Stimulated activated CD8-positive, alpha-beta memory T cell treated with anti-CD3 and anti-CD28 coated beads, Interleukin-4, amount 100 ng/mL, for 1 hour (primary cell): ENCODE measurements at places on chromosomes 6 and 20.

DNA sequence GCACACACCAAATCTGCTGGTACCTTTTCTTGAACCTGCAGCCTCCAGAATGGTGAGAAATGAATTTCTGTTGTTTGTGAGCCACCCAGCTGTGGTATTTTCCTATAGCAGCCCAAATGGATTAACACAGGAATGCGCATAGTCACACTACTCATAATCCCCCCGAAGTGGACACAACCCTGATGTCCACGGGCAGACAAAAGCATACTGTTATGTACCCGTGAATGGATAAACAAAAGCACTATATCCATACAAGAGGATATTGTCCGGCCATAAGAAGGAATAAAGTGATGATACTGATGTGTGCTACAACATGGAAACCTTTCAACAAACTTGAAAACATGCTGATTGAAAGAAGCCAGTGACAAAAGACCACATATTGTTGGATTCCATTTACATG lies 25.1 kb upstream of the RPP40 start:
- DNase-seq = no peak

- DNase-seq = no peak
Measured at GRCh38 chr20:25025091-25025861, 32.7 kb downstream of the ACSS1 start.

DNA sequence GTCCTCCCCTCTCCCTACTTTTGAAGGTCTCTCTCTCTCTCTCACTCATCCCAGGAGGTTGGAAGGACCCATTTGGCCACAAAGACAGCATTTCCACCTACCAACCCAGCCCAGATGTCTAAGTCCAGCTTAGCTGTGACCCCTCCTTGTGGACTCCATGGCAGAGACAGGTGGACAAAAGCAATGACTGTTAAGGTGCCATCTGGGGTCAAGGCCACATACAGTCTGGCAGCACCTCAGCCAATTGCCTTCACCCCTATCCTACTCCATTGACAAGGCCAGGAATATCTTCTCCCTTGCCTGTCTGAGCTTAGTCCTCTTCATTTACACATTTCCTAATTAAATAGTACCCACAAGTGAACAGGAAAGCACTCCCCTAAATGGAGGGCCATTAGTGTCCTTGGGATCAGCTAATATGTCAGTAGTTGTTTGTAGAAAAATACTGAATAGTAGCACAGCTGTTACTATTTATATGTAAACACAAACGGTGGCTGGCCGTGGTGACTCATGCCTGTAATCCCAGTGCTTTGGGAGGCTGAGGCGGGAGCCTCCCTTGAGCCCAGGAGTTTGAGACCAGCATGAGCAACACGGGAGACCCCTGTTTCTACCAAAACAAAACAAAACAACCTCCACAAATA lies 28.8 kb downstream of the GCM1 start:
- no peak for DNase-seq

DNA sequence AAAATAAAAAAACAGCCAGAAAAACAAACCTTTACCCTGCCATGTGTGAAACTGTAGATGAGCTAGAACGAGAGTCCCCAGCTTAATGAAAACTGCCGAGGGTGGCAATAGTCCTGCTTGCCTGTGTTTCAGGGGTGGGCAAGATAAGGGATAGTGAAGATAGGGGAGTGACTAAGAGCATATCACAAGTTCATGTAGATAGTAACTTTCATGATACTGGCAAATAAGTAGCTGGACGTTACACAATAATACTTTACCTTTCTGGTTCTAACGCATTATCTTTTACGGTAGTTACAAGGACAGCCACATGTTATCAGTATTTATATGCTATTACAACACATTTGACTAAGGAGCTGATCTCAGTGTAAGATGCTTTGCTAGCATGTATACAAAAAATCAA lies 9.3 kb upstream of the FBXO9 start:
- DNase-seq = no peak

DNA sequence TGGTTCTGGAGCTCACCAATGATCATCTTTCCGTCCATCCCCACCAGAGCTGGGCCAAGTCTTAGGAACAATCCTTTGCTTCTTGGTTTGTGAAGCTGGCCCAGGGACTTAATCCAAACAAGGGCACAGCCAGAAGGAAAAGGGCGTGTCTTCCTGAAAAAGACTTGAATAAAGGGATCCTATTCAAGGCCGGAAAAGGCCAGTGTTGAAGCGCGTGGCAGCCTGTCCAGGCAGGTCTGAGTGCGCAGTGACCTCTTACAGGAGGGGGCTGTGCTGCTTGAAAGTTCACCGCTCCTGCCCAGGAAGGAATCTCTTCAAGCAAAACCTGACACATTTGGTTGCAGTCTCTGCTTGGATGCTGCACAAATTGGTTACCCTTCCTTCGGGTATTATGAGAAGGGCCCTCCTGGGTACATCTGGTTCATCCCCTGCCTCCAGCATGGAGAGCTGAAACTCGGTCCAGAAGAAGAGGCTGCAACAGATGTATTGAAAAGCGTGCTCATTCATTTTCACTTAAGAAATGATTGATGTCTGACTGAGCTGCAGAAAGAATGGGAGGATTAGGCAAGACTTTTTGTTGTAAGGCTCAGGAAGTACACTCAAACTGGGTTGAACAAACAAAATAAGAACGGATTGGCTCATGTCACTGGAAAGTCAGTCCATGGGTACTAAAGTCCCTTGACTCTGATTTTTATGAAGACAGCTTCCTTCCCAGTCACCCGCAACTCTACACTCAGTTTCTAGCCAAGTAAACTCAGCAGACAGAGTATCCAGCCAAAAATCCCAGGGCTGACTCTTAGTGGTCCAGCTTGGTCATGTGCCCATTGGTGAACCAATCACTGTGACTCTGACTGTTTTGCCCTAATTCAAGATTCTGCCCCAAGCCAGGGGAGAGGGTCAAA lies 136.3 kb downstream of the TFAP2C start:
- DNase-seq = no peak

DNA sequence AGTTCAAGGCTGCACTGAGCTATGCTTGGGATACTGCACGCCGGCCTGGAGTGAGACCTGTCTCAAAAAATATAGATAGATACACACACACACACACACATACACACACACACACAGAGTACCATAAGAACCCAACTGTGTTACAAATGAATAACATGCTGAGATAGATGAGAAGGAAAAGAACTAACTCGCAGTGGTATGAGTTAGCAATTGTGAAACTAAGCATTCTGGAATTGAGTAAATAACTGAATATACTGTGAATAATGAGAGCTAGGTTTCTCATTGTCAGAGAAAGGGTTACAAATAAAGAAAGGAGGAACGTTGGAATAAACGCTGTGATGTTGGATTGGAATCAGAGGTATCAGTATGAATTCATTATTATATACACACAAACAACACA lies 14.6 kb upstream of the FAXC start:
- no peak for DNase-seq

GRCh38 chr6:56510984-56511531 lies 131.6 kb downstream of the DST start:
- no peak for DNase-seq

GRCh38 chr6:167472148-167472547 lies 147.3 kb downstream of the TTLL2 start:
- DNase-seq = no peak

DNA sequence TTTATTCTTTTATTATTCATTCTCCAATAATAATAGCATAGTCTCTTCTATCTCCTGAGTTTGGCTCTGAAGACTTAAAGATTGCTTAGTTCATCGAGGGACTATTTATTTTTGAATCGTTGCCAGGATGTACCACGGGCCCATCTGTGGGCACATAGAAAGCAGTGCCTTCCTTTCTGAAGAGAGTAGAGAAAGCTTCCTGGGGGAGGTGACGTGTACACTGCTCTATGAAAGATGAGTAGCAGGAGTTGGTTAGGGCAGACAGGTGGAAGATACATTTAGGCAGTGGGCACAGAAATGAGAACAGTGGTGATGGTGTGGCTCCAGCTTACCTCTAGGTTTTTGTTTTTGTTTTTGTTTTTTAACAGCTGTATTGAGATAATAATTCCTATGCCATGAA lies 98.4 kb downstream of the CDKAL1 start:
- no peak for DNase-seq

- DNase-seq = no peak
Measured at GRCh38 chr6:72524011-72524645, 97.7 kb upstream of the KCNQ5 start.

GRCh38 chr6:106546261-106546690 lies 83.0 kb downstream of the RTN4IP1 start:
- DNase-seq = no peak

- no peak for DNase-seq
Measured at GRCh38 chr20:50918403-50918802, 12.8 kb downstream of the ADNP start.
